Stimulated activated CD8-positive, alpha-beta memory T cell treated with anti-CD3 and anti-CD28 coated beads, Interleukin-15, amount 100 ng/mL, for 48 hours (primary cell): ENCODE measurements at places on chromosomes 6 and 20.

DNA sequence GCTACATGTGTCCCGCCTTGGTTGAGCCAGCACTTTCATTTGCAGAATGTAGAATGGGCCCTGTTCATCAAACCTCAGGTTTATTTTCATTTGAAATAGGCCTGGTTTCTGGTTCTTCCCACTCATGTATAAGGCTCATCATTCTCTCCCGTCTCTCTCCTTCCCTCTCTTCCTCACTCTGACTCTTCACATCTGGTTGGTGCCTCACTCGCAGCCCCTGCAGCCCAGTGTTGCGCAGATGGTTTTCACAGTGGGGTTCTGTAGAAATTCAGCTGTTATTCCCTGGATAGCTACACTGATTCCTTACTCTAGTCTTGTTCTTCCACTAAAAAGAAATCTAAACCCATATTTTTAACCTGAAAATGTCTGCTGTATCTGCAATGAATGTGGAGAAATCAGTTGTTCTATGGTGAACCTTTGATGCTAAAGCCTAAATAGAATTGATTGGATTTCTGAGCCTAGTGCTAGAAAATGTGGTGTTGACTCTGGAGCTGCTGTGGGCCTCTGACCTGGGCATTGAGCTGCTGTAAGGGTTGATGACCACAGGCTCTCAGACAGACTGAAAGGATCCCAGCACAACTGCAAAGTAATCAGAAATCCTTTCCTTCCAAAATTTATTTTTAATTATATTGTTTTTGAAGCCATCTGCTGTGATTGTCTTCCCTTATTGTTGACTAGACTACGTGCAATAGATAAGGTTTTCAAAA, 150.3 kb downstream of the TMEM242 start:
- DNase-seq, result no peak

DNA sequence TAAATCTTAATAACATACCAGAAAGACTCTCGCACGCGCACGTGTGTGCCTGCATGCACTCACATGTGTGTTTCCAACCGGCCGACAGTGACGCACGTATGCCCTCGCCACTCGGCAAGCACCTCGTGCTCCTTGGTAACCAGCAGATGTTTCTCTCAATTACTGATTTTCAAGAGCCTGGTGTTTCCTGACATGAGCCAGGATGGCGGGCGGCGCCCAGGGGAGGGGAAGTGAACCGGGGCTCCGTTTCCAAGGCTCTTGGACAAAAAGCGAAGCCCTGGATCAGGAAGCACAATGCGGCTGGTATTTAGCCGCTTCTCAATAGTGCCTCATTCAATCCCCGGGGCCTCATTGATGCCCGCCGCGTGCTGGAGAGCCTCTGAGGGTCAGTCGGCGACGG, 37.7 kb downstream of the PMEPA1 start:
- DNase-seq, result no peak

DNA sequence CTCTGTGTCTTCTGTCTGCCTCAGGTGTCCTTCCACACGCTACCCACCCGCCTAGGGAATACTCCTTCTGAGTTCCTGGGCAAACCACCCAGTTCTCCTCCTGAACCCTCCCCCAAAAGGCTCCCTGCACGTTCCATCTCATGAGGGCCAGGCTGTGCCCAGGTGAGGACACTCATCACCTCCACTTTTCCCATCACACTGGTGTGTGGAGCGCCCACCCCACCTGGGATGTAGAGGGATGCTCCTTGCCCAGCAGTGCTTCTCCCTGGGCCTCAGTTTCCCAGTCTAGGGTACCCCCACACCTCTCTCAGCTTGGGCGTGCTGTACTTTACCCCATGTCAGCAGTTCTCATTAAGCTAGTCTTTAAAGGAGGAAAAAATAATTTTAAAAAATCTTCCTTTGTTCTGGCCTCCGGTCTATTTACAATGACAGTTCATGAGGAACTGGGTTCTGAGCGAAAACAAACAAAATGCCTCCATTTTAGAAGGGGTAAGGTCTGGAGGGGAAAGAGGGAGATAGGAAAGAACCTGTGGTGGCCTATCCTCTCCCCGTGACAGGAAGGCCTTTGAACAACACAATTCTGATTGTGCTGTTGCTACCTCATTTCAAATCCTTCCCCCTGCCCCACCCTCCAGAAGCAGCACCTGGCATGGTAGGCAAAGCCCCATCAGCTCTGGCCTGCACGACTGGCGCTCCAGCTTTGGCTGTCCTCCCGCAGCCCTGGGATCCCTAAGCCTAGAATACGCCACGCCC, 1.7 kb upstream of the C20orf203 start:
- DNase-seq, result no peak

- DNase-seq, result no peak
Observed at GRCh38 chr6:157611406-157611805, 211.6 kb upstream of the SNX9 start.

GRCh38 chr20:24545168-24545567, 75.7 kb downstream of the SYNDIG1 start:
- DNase-seq, result no peak

DNA sequence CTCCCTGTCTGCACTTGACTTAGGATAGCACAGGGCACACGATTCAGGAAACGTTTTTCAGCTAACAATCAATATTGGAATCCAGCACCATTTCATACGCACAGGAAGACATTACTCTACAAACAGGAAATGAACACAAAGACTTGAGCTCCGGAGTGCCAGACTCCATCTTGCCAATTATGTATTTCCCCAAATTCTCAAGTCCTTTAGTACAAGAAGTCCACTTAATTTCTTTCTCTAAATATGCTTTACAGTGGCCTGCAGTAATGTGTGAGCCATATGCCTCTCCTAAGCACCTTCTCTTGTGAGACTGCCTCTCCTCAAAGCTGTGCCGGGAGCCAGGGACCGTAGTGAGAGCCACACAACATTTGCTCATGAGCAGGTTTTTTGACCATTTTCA, 168.2 kb downstream of the THBS2 start:
- no peak for DNase-seq

DNA sequence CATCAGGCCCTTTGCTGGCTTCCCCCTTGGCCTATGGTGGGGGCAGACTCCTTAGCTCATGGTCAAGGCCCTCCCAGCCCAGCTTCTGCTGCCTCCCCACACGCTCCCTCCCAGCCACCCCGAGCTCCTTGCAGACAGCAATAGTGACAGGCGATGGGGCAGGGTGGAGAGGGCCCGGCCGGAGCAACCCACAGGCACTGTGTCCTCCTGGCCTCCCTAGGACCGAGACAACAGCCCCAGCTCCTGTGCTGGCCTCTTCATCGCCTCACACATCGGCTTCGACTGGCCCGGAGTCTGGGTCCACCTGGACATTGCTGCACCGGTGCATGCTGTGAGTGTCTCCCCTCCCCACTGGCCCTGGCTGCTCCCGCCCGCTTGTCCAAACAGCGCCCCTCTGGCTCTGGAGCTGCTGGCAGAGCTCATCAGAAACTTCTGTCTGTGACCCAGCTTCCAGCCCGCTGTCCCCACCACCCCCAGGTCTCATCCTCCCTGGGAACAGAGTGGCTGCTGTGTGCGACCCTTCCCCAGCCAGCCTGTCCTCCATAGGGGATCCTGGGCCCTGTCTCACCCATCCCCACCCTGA, 21.8 kb downstream of the NPEPL1 start:
- no peak for DNase-seq

DNA sequence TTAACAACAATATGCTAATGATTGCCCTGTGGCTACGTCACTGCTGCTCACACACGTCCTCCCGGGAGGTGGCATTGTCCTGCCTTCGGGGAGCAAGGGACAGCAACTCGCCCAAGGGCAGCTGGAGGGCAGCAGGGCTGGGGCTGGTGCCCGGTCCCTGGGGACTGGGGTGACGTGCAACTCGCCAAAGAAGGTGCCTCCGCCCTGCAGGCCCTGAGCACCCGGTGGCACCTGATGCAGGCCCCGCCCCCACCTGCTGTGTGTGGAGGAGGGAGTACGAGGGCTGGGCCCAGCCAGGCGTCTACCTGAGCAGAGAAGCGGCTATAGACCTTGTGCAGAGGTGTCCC, 64.8 kb upstream of the SLCO4A1 start:
- DNase-seq, result no peak
